ENCODE measurements at places on chromosomes 1 and 21.

DNA sequence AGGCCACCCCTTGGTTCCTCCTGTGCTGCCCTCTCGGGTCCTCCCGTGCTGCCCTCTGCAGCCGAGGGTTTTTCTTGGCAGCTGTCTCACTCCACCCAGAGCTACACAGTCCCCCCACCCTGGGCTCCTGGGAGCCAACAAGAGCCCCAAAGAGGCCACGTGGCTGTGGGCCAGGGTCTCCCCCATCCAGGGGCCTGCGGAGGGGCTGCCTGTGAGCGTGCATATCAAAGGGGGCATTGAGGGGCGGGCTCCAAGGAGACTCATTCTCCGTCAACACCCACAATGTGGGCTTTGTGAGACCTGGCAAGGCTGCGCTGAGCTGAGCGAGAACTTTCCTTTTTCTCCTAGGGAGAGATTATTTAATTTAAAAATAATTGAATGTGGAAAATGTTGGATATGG lies 108.7 kb upstream of the ARHGEF16 start:
- no peak for DNase-seq

DNA sequence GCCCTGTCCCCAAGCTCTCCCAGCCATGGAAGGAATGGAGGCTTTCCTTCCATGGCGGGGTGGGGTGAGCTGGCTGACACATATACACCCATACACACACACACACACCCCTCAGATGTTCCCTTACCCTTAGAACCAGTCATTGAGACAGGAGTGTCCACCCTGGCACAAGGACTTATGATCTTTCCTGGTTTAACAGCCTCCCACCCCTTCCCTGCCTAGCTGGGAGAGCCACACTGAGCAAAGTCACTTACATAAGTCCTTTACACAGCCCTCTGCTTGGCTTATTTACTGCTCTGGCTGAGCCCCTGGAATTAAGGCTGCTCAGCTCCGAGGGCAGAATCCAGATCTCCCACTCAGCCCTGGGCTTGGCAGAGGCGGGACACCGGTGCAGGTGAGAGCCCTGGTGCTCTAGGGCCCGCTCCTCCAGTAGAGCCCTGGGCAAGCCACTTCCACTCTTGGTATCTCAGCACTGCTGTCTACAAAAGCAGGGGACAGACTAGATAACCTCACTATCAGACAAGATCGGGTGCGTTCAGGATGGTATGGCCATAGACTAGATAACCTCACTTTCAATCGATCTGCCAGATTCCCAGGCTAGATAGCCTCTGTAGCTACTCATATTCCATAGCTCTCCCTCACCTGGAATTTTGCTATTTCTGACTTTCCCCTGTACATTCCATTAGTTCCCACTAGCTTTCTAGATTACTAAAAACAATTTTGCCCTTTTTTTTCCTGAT lies 16.7 kb downstream of the SLC6A9 start:
- no peak for DNase-seq

DNA sequence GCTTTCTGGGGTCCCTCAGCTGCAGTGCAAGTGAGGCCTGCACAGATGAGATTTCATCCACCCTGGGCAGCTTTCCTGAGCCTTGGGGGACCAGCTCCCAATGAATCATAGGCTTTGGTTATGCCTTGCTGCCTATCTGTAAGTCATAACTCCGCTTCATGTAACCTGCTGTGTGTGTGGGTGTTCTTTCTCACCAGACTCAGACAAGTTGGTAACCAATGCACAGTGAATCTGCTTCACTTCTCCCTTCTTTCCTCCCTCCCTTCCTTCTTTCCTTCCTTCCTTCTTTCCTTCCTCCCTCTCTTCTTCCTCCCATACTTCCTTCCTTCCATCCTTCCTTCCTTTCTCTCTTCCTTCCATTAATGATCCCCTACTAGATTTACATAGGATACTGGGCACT lies 34.4 kb upstream of the PSMB2 start:
- no peak for DNase-seq

- DNase-seq, result no peak
Measured at GRCh38 chr1:27633298-27633610, 1.7 kb downstream of the FGR start.

- peak; percentile 37 for DNase-seq
Measured at GRCh38 chr1:44030605-44031251, 534 bp downstream of the SLC6A9 start.

- peak; percentile 76 for DNase-seq
Measured at GRCh38 chr1:9291914-9292360, 757 bp upstream of the SPSB1 start.
